Prostate gland (tissue), 2 donors: ENCODE measurements at places on chromosomes 11 and 22. TPM values are rescaled to one million over a fixed set of nuclear protein-coding genes. Genes with fewer than 3 reads are reported as not detected.
A peak's percentile ranks its signal among the peaks of the same experiment; 100 is the strongest.

DNA sequence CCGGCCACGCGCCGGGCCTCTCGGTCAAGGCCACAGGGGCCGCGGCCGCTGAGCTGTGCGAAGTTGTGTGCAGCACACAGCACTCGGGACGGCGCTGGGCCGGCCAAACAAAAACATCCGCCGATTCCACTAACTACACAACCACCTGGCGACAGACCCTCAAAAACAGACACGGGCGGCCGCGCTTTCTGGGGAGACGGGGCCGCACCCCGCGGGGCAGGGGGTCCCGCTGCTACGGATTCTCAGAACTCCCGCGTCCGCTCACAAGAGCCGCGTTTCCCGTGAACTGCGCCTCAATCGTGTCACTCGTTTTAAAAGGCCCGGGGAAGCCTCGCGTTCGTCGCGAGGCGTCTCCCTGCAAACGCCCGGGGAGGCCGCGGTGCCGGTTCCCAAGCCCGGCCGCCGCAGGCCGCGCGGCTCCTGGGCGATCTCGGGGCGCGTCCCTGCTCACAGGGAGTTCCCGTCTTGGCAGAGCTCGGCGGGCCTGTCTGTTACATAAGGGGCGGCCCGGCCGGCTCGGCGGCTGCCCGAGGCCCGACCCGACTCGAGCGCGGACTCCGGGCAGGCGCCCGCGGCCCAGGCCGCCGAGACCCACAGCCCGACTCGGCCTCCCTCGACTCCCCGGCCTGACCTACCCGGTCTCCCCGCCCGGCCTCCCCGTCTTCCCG, 936 bp downstream of the BRD1 start:
- H3K27me3 ChIP-seq = no peaks in the 10 kb centered on the region
- H3K27ac ChIP-seq = peak overlapping the region; percentile 84
- peak overlapping the region; percentile 75 for H3K4me3 ChIP-seq

DNA sequence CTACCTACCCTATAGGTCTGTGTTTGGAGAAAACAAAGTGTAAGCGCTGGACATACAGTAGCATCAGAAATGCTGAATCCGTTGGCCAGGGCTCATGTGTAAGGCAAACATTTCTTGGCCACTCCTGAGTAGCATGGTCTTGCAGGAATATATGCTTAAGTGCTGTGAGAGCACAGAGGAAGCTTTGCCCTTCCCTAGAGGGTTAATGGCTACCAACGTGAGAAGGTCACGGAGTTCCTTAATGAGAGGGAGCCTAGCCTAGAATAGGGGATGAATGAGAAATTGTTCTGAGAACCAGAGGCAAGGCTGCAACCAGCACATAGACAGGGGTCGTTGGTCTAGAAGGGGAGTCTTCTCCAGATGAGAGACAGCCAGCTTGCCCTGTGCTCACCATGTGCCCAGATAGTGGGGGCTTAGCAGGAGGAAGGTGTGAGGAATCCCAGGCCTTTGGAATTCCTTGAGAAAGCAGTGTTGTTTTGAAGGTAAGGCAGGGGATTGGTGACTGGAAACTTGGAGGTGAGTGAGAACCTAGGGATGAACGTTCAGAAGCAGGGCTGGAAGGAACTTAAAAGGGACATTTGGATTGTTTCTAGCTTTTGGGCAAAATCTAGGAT, 29.5 kb downstream of the RCOR2 start:
- H3K4me1 ChIP-seq = peaks cover 18% of the 10 kb centered on the region
- H3K27me3 ChIP-seq = no peaks in the 10 kb centered on the region
- H3K36me3 ChIP-seq = no peaks in the 10 kb centered on the region
- no peak overlapping the region for H3K4me3 ChIP-seq

GRCh38 chr22:23498811-23499798, 81.0 kb downstream of the IGLL1 start:
- DNase-seq = no peak
- H3K4me3 ChIP-seq = no peak overlapping the region
- H3K27me3 ChIP-seq = no peaks in the 10 kb centered on the region
- H3K36me3 ChIP-seq = no peaks in the 10 kb centered on the region

GRCh38 chr22:30185129-30185528, 61.4 kb downstream of the LIF start:
- DNase-seq = no peak
- no peaks in the 10 kb centered on the region for H3K4me1 ChIP-seq
- no peak overlapping the region for H3K27ac ChIP-seq

- H3K27ac ChIP-seq = no peak overlapping the region
- H3K36me3 ChIP-seq = no peaks in the 10 kb centered on the region
Measured at GRCh38 chr11:31656051-31656450, 146.5 kb downstream of the ELP4 start.

GRCh38 chr11:46593550-46594373, at the start of gene AMBRA1:
Gene AMBRA1, minus strand, starts transcription at chr11:46594023. Its CDS starts 45,643 bp downstream, at chr11:46548380.
- H3K36me3 ChIP-seq = no peaks in the 10 kb centered on the region
- H3K27ac ChIP-seq = peak within 1 kb of the TSS; percentile 83
- H3K4me1 ChIP-seq = peaks cover 5% of the 10 kb centered on the region
- peak within 1 kb of the TSS; percentile 89 for H3K4me3 ChIP-seq
- no peaks in the 10 kb centered on the region for H3K27me3 ChIP-seq
- peak; percentile 89 for DNase-seq

DNA sequence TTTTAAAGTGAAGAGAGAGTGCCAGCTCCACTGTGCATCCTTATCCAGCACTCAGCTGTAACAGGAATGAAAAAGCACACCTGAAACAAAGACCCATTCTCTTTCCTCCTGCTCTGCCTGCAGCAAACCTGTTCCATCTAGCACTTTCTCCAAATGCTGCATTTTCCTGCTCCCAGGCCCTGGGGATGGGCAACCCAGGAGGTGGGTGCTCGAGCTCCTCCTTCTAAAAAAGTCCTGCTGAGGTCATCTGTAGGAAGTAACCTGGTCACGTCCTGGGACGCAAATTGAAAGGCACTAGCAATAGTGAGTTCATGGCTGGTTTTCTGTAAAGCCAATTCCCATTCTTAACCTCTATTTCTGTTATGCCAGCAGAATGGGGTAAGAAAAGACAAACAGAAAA, 173.7 kb downstream of the MAML2 start:
- no peaks in the 10 kb centered on the region for H3K4me1 ChIP-seq
- H3K27me3 ChIP-seq = no peaks in the 10 kb centered on the region
- H3K27ac ChIP-seq = peak overlapping the region; percentile 17
- H3K36me3 ChIP-seq = no peaks in the 10 kb centered on the region
- no peak overlapping the region for H3K4me3 ChIP-seq

DNA sequence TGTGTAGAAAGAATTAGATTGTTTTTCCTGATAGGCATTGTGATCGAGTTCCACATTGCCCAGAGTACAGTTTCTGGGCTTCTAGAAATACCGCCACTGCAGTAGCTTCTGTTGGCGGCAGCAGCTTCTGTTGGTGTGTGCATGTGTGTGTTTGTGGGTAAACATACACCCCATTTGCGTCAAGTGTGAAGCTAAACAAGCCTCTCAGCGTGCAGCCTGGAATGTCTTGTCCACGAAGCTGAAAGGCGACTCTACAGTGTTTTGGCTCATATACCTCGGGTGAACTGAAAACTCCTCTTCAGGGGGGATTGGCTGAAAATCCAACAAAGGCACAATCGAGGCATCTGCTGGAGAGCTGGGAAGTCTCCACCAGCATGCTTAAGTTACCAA, 112.0 kb upstream of the E2F8 start:
- DNase-seq = no peak
- peaks cover 18% of the 10 kb centered on the region for H3K27me3 ChIP-seq
- H3K36me3 ChIP-seq = no peaks in the 10 kb centered on the region
- H3K4me3 ChIP-seq = no peak overlapping the region

GRCh38 chr11:99162819-99163218, 142.1 kb downstream of the CNTN5 start:
- no peaks in the 10 kb centered on the region for H3K36me3 ChIP-seq
- H3K27ac ChIP-seq = no peak overlapping the region
- no peak overlapping the region for H3K4me3 ChIP-seq
- DNase-seq = no peak
- no peaks in the 10 kb centered on the region for H3K27me3 ChIP-seq
- H3K4me1 ChIP-seq = no peaks in the 10 kb centered on the region

- no peaks in the 10 kb centered on the region for H3K36me3 ChIP-seq
- no peaks in the 10 kb centered on the region for H3K4me1 ChIP-seq
- peak overlapping the region; percentile 45 for H3K27ac ChIP-seq
- H3K27me3 ChIP-seq = no peaks in the 10 kb centered on the region
Measured at GRCh38 chr22:44181033-44181911, 547 bp downstream of the PARVG start.

GRCh38 chr22:49512487-49513165, 315.0 kb downstream of the BRD1 start:
- H3K4me3 ChIP-seq = no peak overlapping the region
- DNase-seq = no peak
- H3K36me3 ChIP-seq = no peaks in the 10 kb centered on the region
- no peaks in the 10 kb centered on the region for H3K4me1 ChIP-seq
- peaks cover 7% of the 10 kb centered on the region for H3K27me3 ChIP-seq
- no peak overlapping the region for H3K27ac ChIP-seq

- no peak for DNase-seq
- H3K4me3 ChIP-seq = no peak overlapping the region
- H3K4me1 ChIP-seq = no peaks in the 10 kb centered on the region
- no peak overlapping the region for H3K27ac ChIP-seq
Measured at GRCh38 chr22:30036656-30037055, 43.6 kb upstream of the HORMAD2 start.

The PANX3 gene
- total RNA-seq = not detected

The ZBED4 gene
- total RNA-seq = 10.4 TPM

The TMEM132A gene
- total RNA-seq = 44.5 TPM

The OSBP gene
- 49.0 TPM for total RNA-seq

The AMOTL1 gene
- 67.2 TPM for total RNA-seq

The NRGN gene
- 1.2 TPM for total RNA-seq

The OR5A1 gene
- 0.17 TPM for total RNA-seq

The OR8G5 gene
- not detected for total RNA-seq
